GDM1 (cell line): ENCODE measurements at places on chromosomes 1 and 21.
A peak's percentile ranks its signal among the peaks of the same experiment; 100 is the strongest.

DNA sequence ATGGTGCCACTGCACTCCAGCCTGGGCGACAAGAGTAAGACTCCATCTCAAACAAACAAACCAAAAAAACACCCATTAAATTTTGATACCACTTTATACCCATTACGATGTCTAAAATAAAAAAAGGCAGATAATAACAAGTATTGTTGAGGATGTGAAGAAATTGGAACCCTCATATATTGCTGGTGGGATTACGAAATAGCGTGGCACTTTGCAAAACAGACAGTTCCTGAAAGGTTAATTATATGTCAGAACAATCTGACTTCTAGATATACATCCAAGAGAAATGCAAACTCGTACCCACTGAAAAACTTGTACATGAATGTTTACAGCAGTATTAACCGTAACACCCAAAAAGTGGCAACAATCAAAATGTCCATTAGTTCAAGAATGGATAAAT, 70.3 kb downstream of the USP24 start:
- no peak for DNase-seq

DNA sequence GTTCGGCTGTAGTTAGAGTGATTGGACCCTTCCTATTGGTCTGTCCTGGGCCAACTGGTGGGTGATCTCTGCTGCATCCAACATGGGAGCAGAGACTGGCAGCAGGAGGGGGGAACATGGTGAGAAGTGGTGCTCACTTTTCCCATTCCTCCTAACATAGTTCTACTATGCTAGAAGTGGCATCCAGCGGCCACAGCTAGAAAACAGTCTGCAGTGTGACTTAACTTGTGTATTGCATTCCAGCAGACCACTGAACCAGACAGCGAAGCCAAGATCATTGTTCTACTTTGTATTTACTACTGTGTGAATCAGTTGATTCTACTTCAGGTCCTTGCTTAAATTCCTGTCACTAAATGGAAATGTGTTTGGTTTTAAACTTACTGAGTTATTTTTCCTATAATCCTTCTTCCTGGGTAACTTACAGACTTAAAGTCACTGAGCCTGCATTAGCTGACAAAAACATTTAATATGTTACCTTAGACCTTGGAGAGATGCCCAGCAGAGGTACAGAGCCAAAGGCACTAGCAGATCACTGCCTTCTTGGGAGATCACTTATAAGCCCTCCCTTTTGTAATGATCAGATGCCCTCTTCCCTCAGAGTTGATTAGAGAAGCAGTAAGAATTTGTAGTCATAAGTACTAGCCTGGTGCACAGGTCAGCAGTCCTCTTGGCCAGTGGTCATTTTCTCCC, 8.2 kb downstream of the FABP3 start:
- DNase-seq, result no peak

- DNase-seq, result no peak
Measured at GRCh38 chr21:14750041-14750440, 203.9 kb upstream of the SAMSN1 start.

- no peak for DNase-seq
Measured at GRCh38 chr1:89363196-89363595, 663 bp upstream of the GBP6 start.

DNA sequence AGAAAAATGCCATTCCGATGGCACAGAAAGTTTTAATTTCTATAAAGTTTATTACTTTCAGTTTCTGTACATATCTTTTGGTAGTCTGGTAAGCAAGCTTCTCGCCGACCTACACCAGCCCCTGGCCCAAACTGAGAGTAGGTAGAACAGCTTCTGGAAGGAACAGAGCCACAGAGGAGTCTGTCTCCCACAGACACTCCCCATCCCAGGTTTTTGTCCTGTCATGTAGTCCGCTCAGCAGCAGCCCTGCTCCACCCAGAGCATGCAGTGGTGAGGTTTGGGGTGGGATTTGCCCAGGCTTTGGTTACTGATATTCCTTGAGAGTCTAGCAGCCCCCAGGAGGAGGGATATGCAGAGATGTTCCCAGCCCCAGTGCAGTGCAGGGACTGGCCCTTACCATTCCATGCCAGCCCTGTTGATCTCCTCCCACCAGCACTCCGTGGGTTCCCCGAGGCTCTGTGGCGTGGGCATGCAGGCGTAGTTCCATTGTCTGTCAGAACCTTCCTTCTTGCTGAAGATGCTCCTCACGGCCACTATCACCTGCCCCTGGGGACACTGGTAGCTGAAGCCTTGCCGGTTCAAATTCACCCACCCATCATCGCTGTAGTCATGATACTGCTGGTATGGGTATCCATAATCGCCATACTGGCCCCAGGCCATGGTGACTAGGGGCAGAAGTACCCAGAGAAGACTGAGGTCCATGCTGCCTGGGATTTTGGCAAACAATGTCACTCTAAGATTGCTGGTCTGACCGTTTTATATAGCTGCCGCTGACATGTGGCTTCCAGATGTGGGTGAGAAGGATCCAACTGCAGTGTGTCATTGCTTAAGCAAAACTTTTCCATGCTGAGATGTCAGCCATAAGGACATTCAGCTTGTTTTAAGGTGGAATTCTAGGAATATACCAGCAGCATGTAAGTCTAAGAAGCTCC, at the start of gene DPT:
TSS of gene DPT (minus strand) at position 734 of the 932 bp plus-strand sequence. CDS start at position 702, 32 bp downstream.
- no peak for DNase-seq

DNA sequence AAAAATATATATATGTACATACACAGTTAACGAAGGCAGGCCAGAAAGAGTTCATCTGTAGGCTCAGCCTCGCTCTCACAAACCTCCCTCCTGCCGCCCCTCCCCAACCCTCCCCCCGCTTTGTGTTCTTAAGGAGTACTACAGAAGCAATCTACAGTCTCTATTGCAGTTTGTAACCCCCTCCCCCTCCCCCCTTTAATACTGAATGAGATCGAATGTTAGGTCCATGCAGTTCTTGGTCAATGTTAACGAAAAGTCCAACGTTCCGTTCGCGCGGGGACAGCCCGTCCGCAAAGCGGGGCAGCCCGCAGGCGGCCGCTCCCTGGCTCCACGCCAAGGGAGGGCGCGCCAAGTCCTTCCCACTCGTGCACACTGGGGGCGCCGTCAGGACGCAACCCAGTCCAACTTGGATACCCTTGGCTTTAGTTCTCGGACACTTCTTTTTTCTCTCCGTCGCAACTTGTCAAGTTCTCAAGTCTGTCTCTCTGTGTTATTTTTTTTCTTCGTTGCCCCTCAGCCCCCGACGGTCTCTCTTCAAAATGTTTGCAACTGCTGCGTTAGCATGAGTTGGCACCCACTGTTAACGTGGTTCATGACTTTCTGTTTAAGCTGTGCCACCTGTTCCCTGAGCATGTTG, 2.2 kb downstream of the JUN start:
- DNase-seq, result no peak

GRCh38 chr1:201267481-201268229, 15.7 kb upstream of the PKP1 start:
- DNase-seq, result no peak

DNA sequence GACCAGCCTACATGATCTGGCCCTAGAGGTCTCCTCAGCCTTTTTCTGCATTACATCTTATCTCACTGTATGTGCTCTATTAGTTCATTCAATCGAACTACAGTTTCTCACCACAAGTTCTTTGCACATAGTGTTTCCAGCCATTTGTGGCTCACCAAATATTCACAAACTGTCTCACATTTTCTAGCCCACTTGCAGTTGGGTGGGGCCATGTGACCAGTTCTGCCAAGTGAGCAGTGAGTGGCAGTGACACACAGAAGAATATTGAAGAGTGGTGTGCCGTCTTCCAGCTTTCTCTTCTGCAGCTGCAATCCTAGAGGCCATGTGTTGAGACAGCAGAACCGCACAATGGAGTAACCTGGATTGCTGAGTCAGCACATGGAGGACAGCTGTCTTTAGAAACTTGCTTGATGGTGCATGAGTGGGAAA, 103.2 kb upstream of the ZNF644 start:
- no peak for DNase-seq

GRCh38 chr1:9253004-9253403, 18.4 kb downstream of the H6PD start:
- no peak for DNase-seq

- no peak for DNase-seq
Measured at GRCh38 chr1:224472806-224473205, 38.2 kb upstream of the WDR26 start.

- DNase-seq, result peak; percentile 56
Measured at GRCh38 chr1:153293851-153294250, 18.9 kb downstream of the PGLYRP3 start.

DNA sequence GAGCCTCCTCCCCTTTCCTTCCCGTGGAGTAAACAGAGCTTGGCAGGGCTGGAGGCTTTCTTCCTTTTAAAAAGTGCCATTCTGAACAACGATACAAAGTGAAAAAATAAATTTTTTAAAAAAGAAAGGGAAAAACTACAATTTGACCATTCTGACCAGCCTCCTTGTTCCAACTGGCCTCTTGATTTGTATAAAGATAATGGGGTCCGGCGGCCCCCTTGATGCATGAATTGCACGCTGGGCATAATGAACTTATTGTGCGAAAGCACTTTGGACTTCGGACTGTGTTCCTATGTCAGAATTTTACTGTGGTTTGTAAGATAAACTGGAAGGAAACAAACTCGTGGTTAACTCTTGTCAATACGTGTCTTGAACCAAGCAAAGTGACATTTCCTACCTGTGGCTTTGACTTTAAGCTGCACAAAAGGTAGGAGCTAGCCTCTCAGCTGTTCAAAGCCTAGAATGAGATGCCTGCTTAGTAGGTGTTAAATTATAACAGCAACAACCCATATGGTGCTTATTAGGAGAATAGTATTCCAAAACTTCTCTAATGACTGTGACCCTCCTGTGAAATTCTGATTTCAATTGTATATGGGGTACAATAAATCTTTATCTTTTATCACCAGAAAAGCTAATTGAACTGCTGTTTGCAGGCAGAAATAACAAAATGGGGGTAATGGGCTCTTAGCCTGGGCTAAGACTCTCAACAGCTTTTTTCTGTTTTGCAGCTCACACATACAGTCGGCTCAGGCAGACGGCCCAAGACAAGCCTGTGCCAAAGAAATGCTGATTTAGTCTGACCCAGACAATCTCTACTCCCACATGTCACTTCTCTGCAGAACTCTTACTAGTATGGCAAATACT, 9.3 kb downstream of the IRF2BP2 start:
- no peak for DNase-seq

DNA sequence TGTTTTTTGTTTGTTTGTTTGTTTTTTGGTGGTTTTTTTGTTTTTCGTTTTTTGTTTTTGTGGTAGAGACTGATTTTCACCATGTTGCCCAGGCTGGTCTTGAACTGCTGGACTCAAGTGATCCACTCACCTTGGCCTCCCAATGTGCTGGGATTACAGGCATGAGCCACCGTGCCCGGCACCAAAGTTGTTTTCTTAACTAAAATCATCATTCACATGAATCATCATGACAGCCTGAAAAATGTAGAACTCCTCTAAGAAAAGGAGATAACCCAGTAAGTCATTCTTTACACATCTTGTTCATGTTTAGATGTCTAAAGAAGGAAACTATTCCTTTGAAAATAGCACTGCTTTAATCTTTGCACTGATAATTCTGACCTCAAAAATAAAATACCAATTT, 37.5 kb downstream of the DISP1 start:
- DNase-seq, result no peak

- no peak for DNase-seq
Measured at GRCh38 chr1:226457307-226457712, 49.4 kb upstream of the PARP1 start.
